ENCODE measurements at places on chromosomes 12 and 14.
A peak's percentile ranks its signal among the peaks of the same experiment; 100 is the strongest.

DNA sequence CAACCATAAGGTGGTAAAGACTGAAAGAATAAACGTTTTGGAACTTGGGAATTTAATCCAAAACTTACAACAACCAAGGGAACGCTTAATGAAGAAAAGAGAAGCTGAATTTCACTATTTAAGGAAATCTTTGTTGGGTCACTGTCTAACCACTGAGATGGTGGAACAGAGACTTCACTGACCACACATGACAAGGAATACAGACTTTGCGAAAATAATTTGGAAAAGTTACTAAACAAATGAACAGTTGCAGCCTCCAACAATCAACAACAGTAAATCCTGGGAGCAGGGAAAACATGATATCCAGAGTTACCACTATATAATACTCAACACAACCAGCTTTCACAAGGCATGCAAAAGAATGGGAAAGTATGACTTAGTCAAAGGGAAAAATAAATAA lies 79.1 kb downstream of the CMKLR1 start:
- DNase-seq, result no peak

GRCh38 chr12:26823390-26823789 lies 9.6 kb downstream of the ITPR2 start:
- no peak for DNase-seq

DNA sequence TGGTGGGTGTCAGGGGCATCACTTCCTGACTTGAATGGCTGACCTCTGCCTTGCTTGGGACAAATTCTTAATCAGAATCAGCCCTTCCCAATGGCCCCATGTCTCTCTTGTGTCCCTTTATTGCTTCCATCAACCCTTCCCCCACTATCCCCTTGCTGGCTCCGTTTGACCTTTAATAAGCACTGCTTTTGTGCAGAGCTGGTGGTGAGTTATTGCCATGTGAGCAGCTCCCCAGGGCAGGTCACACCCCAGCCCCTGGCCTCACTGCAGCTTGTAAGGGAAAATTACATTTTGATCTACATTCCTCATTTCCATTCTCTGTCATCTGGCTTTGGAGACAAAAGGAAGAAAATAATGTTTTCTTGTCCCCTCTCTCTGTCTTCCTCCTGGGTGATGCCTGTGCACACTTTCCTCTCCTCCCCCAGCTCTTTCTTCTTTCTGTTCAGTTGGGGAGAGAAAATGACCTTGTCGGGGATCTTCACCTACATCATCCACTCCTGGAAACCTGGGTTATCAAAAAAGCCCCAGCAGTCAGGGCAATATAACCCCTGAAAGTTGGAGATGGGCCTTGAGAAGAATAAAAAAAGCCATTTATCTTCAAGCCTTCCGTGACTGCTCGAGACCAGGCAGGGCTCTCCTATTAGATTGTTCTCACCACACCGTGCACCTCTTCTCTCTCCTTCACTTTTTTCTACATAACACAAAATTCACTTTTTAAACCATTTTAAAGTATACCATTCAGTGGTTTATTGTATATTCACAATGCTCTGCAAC lies 100.4 kb upstream of the SRRM4 start:
- no peak for DNase-seq

DNA sequence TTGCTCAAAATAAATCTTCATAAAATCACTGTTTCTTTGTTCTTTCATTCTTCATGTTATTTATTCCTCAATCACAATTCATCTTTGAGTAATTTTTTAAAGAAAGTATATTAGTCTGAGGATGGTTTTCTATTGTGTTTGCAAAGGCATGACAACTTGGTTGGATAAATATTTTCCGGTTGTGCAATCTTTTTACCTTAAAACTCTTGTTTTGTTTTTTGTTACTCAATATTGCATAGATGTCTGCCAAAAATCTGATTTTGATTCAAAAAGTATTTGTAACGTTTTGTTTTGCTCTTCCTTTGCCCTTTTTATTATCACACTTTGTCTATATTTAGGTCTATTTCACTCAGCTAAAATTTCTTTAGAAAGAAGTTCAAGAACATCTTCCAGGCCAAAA lies 86.2 kb upstream of the SYT1 start:
- DNase-seq, result no peak

DNA sequence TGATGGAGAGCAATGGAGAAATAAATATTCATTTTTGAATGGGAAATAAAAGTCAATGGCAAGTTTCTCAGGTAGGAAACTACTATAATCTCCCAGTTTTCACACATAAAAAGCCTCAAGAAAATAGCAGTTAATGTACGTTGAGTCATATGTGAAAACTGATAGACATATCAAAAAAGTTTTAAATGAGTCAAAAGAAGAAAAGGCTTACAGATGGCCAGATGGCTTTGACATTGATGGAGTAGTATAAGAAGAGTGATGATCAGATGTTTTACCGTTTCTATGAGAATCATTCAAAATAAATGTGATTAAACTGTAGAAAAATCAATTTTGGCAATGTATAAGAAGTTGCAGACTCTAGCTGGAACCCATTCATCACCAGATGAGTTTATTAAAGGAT lies 97.8 kb downstream of the LLPH start:
- DNase-seq, result no peak

GRCh38 chr14:81533212-81533535 lies 479 bp downstream of the SEL1L start:
- DNase-seq, result no peak

DNA sequence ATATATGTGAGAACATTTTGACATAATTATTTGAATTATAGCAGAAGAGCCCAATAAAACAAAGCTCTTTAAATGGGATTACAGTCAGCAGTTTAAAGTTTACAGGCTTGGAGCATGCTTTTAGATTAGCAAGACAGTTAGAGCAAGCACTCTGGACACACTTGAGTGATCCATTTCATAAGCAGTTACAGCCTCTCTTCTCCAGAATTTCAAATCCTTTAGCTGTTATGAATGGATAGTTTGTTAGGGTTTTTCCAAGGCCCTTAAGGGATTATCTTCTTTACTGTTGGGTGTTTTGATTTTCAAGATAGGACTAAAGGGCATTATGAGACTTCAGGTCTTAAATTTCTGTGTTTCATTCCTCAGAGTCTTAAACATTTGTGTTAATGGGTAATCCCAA lies 36.3 kb downstream of the BEST3 start:
- DNase-seq, result no peak

DNA sequence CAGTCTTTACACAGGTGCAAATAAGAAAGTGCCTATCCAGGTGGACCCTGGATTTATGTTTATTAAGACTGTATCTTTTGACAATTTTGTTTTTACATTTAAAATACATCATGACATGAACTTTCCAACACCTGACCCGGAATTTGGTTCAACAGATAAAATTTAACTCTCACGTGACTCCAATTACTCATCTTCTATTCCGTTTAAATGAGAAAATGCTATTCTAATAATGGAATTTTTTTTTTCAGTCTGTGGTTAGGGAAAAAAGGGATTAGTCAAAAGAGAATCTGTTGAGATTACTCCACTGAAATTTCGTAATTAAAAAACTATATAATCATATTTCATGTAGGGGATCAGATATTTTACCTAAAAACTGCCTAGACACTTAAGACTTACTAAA lies 11.1 kb downstream of the VPS37B start:
- DNase-seq, result no peak

DNA sequence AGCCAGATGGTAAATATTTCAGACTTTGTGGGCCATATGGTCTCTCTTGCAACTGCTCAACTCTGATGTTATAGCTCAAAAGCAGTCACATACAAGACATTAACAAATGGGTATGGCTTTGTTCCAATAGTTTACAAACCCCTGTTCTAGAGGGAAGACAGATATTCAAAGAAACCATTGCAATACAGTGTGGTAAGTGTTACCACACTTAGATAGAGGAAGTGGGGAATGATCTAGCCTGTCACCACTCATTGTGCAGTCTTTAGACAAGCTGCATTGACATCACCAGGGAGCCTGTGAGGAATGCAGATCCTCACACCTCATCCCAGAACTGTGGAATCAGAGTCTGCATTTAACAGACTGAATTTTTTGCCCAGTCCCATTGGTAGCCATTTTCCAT lies 80.0 kb upstream of the RGS6 start:
- DNase-seq, result peak; percentile 38

- DNase-seq, result no peak
Measured at GRCh38 chr14:91417120-91417982, at the start of gene CCDC88C. TSS of gene CCDC88C (minus strand) at chr14:91417820. CDS start at chr14:91417690, 130 bp downstream.

DNA sequence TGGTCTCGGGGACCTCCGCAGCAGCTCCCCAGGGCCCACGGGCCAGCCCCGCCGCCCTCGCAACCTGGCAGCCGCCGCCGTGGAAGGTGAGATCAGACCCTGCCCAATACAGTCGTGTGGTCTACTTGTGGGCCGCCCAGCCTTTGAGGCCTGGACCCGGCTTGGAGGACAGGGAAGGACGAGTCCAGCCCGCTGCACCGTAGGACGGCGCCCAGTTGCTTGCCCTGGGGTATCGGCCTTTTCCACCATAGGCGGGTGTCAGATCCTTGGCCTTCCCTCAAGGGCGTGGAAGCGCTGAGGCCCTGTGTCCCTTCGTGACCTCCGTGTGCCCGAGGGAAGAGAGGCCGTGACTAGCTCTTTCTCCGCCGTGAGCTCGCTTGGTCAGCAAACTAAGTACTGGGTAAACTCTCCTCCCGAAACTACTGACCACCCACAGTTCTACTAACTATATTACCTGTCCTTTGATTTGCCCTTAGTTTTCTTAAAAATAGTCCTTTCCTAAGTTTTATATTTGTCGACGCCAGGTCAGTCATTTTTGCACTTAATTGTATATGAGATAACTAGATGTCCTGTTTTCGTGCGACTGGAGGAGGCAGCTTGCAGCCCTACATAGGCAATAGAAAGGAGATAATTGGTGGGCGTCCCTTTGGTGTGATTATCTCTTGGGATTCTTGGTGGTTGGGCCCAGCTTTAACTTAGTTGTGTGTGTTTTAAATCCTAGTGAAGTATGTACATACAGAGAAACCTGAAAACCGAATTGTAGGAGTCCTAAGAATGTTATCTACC lies 757 bp downstream of the SLC25A3 start:
- no peak for DNase-seq

- no peak for DNase-seq
Measured at GRCh38 chr14:57797160-57797559, 68.7 kb downstream of the SLC35F4 start.

GRCh38 chr12:82474798-82475184 lies 116.5 kb downstream of the METTL25 start:
- no peak for DNase-seq

DNA sequence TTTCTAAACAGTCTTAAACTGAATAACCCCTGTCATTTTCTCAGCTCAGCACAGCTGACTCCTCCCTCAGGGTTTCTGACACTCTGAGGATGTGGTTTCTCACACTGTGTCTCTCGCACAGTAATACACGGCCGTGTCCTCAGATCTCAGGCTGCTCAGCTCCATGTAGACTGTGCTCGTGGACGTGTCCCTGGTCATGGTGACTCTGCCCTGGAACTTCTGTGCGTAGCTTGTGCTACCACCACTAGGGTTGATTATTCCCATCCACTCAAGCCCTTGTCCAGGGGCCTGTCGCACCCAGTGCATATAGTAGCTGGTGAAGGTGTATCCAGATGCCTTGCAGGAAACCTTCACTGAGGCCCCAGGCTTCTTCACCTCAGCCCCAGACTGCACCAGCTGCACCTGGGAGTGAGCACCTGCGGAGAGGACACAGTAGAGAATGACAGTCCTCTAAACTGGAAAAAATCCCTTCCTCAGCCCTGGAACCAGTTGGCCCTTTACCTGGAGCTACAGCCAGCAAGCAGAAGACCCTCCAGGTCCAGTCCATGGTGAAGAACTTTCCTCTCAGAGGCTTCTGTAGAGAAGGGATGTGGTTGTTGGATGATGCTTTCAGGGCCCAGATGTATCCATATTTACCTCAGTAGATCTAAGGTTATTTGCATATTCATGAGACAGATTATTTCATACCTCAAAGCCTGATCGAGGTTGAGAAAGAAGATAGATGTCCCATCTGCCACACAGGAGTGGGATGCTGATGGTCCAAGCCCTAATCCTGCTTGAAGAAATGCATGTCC lies 984.8 kb downstream of the TMEM121 start:
- no peak for DNase-seq

- DNase-seq, result no peak
Measured at GRCh38 chr14:69630360-69630759, 19.0 kb downstream of the SUSD6 start.

All from lung (tissue), 17 donors.